ENCODE measurements at places on chromosomes 4 and X.

GRCh38 chr4:10321931-10322330 is 135.3 kb downstream of the ZNF518B start:
- DNase-seq = no peak

- DNase-seq = no peak
Measured at GRCh38 chr4:849478-850175, 23.7 kb upstream of the CPLX1 start.

- no peak for DNase-seq
Measured at GRCh38 chr4:74125029-74125428, 26.0 kb upstream of the CXCL2 start.

DNA sequence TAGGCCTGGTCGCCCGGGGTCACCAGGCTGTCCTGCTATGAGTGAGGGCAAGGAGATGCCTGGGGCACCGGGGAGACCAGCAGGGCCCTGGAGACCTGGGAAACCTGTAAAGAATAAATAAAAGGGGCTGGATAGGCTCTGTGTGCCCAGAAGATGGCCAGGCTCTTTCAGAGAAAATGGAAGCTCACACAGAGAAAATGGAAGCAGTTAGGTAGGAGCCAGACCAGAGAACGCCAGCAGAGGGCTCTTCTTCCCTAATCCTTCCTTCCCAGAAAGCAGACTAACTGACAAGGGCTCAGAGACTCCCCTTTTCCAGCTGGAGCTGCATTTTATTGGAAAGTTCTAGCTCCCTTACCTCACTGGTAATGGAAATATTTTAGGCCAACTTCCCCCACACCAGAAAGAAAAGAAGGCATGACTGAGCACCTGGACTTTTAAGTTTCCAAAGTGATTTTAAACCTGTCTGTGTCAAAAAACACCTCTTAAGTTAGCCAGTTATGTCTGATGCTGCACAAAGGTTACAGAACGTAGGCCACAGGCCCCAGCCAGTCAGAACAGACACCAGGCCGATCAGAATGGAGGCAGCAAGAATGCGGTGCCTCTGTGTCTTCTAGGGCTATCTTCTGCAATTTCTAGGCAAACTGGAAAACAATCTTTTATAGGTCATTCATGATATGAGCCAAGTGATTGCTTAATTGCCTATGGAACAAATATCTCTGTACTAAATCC is 74.0 kb downstream of the ATG4A start:
- peak; percentile 11 for DNase-seq

DNA sequence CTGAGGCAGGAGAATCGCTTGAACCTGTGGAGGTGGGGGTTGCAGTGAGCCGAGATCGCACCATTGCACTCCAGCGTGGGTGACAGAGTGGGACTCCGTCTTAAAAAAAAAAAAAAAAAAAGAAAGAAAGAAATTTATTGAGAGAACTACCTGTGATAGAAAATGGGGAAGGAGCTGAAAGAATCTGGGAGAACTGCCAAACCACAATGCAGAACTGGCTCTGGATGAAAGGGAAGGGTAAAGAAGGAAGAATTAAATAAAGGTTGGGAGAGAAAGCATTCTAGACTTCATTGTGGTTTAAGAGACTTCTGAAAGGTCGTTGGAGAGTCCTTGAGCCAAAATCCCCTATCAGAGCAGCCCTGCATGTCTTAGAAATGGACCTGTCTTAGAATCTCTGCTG is 567.9 kb upstream of the HTR2C start:
- DNase-seq = no peak

GRCh38 chr4:66178906-66179305 is 508.6 kb upstream of the EPHA5 start:
- DNase-seq = no peak

DNA sequence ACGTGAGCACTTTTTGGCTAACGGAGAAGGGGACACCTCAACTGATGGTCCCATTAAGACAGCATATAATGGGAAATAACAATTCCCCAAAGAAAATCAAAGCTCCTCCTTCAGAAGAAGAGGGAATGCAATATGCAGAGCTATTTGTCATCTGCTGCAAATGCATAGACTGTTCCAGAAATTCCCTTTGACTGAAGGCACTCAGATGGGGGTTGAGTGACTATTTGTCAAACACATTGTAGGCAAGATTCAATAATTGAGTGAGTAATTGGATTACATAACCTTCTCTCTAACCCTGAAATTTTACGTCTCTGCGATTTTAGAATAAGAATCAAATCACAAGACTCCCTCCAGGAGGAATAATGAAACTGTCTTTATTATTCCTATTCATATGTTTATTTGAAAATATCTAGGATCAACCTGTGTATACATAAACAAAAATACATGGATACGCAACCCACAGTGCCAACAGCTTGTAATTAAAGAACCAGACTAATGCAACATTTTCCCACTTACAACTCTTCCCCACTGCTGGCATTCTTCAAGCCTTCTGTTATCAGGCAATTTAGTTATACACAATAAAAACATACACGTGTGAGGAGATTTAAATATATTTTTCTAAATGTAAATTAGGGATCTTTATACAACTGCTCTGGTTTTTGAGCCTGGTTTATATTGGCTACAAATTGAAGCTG is 256.6 kb downstream of the GBA3 start:
- DNase-seq = no peak

DNA sequence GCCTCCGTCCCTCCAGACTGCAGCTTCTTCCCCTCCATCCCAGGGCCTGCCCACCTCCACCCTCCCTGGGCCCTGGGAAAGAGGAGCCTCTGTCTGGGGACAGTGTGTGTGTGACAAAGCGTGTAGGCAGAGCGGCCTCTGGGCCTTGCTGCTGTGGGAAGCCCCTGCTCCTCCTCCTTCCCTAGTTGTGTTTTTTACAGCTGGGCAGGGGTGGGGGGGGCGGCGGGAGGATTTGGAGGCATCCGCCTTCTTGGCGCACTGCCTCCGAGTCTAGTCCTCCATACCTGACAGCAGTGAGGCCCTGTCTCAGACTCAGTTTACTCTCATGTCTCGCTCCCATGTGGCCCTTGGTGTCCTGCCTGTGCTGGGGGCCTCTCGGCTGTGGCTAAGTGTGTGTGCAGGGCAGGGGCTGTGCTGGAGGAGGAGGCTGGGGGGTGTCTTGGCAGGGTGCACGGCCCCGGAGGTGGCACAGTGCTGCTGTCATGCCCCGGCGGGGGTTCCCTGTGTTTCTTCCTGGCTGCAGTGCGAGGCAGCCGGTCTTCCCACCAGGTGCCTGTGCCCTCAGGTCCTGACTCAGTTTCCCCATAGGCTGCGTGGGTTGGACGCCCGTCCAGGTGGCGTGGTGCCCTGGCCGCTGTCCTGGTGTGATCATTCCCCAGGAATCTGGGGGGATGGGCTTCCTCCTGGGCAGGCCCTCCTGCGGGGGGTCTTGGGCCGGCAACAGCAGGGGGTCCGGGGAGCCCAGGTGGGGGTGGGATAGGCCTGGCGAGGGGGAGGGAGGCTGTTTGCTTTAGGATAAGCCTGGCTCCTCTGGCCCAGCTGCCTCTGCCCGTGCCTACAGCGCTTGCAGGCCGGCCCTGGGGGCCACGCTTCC is 7.0 kb downstream of the FGFRL1 start:
- DNase-seq = no peak
